Nephron progenitor cell (in vitro differentiated cells): ENCODE measurements at places on chromosomes 12 and 14.

GRCh38 chr14:81436296-81437138 lies 36.4 kb upstream of the STON2 start:
- peak; percentile 87 for DNase-seq

DNA sequence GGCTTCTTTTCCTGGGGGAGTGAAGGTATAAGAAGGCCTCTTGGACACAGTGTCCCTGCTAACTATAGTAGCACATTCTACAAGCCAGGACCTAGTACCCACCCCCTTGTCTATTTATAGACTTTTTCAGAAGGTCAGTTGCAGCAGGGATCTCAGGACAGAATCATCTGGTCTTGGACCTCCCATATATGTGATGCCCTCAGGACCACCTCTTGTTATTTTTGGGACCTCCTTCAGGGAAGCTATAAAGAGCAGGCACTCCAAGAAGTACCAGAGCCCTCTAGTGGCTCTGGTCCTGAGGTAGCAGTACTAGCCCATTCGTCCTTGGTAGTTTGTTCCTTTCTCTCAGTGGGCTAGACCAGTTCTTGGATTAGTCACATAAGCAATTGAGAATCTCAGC lies 4.3 kb downstream of the COQ10A start:
- DNase-seq: no peak

GRCh38 chr12:100651694-100652093 lies 78.2 kb downstream of the GAS2L3 start:
- DNase-seq: no peak

DNA sequence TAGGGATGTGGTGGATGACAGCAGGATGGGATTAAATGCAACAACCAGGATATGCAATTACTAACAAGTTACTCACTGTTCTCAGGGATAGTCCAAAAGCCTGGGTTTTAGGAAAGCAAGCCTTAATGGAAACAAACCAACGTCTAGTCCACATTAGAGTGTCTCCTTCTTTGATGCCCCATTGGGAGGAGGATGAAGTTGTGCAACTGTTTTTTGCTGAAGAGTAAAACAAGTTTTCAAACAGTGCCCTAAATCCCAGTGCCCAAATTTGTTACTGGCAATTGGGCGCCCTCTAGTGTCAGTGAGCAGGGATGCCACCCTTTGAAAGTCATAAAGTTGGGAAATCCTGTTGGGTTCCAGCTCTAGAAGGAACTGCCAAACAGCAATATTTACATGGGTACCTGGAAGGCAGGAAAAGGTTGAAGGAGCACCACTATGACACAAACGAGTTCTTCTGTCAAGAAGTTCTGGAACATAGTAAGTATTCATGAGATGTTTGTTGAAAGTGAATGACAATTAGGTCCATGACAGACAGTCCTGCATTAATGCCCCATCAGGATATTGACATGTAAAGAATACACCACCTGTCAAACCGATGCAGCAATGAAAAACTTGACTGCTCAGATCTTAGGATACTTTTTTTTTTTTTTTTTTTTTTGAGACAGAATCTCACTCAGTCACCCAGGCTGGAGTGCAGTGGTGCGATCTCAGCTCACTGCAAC lies 11.1 kb upstream of the DPF3 start:
- peak; percentile 60 for DNase-seq

- no peak for DNase-seq
Observed at GRCh38 chr14:89330236-89331002, 86.6 kb downstream of the FOXN3 start.

DNA sequence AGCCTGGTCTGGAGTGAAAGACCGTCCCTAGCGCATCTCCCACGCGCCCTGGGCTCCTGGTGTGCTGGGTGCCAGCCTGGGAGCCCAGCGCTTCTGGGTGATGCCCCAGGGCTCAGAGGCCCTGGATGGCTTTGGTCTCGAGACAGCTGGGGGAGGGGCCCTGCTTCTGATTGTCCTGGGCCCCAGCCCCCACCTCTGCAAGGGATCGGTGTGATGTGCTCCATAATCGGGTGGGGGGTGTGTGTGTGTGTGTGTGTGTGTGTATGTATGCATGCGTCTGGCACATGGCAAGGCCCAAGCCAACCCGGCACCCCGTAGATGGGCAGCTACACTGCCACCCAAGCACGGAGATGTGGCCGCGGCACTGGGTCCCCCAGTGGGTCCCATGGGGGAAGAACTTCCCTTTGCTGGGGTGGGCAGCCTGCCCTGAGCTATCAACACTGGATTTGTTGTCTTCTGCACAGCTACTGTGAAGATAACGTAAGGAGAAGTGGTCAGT lies 3.1 kb downstream of the ZBTB42 start:
- no peak for DNase-seq

- no peak for DNase-seq
Observed at GRCh38 chr14:76780360-76780759, 19.1 kb downstream of the VASH1 start.
